ENCODE measurements at places on chromosomes 13 and 19. TPM values are rescaled to one million over a fixed set of nuclear protein-coding genes. Genes with fewer than 3 reads are reported as not detected.

DNA sequence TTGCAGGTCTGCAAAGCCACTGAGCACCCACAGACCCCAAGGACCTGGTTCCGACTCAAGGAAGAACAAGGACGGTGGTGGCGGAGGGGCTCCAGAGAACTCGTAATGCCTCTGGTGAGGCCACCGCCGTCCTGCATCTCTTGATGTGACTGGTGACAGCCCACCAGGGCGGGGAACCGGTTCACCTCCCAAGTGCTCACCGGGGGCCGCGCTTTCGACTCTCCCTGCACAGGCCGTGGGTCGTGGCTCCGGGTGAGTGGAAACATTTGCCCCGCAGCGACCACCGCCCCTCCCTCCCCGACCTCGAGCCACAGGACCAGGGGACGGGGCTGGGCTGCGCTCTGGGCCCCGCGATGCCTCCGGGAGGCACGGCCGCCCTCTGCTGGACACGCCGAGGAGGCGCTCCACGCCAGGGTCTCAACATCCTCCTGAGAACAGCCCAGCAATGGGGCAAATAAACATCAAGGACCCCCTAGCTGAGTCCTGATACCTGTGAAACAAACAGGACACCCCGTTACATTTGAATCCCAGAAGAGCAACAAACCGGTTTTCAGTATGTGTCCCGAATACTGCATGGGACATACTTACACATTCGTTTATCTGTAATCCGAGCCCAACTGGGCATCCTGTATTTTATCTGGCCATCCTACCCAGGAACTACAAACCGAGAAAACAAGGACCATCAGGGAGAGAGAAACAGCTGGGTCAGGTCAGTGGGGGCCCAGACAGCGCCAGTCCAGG is 3.9 kb upstream of the PLPP2 start:
- no peak for DNase-seq

- DNase-seq, result no peak
Measured at GRCh38 chr19:17424743-17425365, 5.0 kb downstream of the MVB12A start.

GRCh38 chr19:3708207-3708931 is at the start of gene TJP3:
Gene TJP3, plus strand, starts transcription at chr19:3708384. Its CDS starts 20,049 bp downstream, at chr19:3728433.
- DNase-seq, result no peak

Gene SLAIN1
- total RNA-seq, result 4.8 TPM

GRCh38 chr19:11063434-11063833 is 25.8 kb upstream of the LDLR start:
- DNase-seq, result no peak
